ENCODE measurements at places on chromosomes 7 and 10. TPM values are rescaled to one million over a fixed set of nuclear protein-coding genes. Genes with fewer than 3 reads are reported as not detected.

DNA sequence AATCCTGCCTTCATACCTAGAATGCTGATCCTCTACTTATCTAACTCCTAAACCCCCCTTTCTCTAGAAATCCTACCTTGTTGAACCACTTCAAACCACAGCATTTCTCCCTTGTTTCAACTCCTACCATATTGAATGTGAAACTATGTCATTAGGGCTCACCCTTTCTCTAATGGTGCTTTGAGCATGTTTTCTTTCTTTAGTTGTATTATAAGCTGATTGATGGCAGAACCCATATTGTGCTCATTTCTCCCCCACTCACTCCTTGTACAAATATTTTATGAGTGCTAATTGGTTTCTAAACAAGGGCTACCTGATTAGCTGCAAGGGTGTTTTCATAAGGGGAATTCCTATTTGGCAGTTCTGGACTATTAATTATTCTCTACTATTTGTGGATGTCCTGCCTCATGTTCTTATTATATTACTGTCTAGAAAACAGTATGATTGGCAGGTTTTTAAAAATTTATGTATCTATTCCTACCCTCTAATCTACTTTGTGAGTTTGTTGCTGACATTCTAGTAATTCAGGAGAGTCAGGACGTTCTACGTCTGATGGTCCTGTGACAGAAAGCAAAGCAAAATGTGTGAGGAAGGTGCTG is 765.8 kb downstream of the KCNMA1 start:
- DNase-seq = no peak

DNA sequence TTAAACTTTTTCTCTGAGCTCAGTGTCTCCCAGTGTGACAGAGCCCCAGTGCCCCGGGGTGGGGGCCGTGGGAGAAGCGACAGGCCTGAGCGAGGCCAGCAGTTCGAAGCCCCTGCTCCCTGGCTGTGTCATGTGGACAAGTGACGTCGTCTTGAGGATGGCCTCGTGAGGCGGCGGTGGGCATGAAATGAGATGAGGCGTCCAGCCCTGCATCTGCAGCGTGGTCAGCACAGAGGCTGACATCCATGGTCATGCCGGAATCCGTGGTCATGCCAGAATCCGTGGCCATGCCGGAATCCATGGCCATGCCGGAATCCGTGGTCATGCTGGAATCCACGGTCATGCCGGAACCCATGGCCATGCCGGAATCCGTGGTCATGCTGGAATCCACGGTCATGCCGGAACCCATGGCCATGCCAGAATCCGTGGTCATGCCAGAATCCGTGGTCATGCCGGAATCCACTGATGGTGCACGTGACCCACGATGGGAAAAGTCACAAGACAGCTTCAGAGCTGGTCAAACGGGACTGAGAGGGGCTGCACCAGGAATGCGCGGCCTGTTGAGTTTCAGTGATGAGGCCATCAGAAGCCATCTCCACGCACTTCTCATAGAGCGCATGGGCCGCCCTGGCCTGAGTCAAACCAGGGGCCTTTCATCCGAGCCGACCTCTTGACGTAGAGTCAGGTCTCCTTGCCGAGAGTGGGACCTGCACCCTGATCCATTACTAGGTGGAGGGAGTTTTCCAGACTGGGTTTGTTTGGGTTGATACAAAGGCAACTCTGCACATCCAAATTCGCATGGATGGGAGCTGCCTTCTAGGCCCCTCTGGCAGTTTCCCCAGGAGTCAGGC is 342.5 kb downstream of the PTPRN2 start:
- DNase-seq = peak; percentile 58

GRCh38 chr10:24944512-24945255 is 7.7 kb downstream of the PRTFDC1 start:
- DNase-seq = no peak

DNA sequence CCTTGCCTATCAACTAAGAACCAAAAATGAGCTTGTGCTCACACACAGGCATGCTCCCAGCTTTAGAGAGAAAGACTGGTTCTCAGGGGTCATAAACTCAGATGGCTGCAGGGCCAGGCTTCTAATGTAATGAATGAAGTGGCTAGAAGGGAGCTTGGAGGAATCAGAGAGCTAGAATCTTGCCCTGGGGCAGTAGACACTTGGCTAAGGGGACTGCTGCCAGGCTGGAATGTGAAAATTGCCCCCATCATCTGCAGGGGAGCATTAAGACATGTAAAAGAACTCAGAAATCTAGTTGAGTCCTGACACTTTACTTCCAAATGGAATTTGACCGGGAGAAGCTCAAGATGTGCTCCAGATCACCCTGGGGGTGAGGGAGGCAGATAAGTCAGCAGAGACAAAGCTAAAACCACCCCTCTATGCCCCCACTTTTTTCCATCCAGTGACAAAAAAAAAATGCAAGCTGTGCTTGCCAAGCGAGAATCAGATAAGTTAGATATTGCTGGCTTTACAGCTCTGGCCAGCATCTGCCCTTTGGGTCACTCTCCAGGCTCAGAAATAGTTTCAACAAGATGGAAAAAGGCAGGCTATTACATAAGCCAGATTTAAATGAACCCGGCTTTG is 2.3 kb upstream of the SLC16A9 start:
- no peak for DNase-seq

ERVW-1 gene
- not detected for total RNA-seq

C7orf57 gene
- not detected for total RNA-seq

Measured in ascending aorta (tissue), 2 donors.